ENCODE measurements at places on chromosomes 6 and 20.

DNA sequence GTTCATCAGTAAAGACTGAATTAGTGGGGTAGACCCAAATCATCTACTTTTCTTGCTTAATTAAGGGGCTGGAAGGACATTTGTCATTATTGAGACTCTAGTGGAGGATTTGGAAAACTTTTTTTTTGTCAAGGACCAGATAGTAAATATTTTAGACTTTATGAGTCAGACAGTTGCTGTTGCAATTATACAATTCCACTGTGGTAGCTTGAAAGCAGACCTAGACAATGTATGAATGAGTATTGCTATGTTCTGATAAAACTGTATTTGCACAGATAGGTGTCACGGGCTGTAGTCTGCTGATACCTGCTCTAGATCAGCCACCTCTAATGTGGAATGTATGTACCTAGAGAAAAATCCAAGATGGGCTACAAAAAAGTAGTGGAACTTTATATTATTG is 175.0 kb downstream of the CARMIL1 start:
- no peak for DNase-seq

GRCh38 chr6:36752187-36752885 is 54.7 kb downstream of the RAB44 start:
- no peak for DNase-seq

DNA sequence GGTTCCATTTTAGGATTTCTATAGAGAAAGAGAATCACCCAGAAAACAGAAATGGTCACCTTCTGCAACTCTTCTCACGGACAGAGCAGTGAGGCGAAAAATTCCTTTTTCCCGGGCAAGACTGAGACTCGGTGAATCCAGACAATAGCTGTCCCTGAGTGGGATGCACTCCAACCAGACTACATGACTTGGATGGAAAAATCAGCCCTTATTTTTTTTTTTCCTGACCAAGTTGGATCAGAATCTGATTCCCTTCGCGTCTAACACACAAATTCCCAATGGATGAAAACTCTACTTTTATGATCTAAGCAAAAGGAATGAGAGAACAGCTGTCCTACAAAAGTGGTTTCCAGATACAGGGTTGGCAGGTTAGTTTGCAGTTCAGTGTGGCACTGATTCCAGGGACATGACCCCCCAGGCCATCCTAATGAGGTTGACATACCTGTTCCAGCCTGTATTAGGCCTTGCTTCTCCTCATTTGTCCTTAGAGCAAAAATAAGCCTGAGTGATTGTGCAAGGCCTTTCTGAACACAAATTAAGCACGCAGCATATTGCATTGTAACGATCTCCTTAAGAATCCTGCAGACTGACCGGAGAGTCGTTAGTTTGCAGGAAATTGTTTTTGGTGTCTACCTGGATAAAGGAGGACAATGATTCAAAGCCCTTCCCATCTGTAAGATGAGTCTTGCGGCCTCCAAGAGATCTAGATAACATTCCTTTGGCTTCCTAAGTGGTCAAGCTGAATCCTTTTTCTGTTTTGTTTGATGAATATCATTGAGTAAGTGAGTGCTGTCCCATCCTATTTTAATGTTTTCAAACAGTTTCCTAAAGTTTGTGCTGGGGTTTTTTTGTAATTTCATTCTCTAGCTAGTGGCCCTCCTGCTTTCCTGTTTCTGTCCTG is 1.5 kb upstream of the NEDD9 start:
- no peak for DNase-seq

GRCh38 chr20:19478320-19478895 is 266.0 kb downstream of the SLC24A3 start:
- DNase-seq: no peak

GRCh38 chr20:57289391-57290177 is 23.1 kb upstream of the BMP7 start:
- no peak for DNase-seq

GRCh38 chr6:105835373-105835772 is 250.8 kb upstream of the PRDM1 start:
- DNase-seq: no peak

DNA sequence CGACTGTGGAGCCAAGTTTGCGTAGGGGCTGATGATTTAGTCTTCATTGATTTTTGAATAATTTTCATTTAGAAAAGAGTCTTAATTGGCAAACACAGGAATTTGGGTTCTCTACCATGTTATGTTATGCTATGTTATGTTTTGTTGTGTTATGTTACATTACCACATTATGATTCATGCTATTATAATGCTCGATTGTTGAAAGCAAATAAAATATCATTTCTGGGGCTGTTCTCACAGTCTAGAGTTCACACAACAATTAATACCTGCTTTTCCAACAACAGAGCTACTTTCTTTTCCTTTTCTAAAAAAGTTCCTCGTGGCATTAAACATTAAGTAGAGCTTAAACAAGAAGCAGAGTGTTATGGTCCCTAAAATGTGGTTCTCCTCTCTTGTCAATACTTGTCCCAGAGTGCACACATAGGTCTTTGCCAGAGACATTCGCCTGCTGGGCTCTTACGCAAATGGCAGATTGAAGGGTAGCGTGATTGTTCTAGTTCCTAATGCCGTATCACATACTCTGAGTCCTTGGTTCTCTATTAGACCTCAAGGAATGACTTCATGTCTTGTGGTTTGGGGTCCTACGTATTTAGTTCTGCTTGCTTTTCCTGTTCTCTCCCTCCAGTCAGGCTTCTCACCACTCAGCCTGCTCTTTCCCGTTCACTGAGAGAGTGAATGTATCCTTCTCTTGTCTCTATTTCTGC is 370.3 kb downstream of the CD109 start:
- DNase-seq: no peak

DNA sequence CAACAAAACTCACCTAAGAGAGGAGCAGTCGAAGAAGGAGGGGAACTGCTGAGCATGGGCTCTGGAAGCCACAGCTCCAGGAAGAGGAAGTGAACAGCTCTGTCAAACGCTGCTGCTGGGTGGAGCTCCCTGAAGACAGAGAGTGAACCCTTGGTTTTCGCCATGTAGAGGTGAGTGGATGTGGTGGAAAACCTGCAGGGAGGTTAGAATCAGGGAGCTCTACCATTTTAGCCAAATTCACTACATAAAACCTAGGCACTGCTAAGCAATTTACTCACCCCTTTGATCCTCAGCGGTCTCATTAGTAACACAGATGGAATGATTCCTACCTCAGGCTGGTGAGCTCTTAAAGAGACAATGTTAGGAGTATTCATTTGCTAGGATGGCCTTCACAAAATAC is 19.4 kb upstream of the TFAP2A start:
- DNase-seq: no peak

- no peak for DNase-seq
These were observed 6.0 kb downstream of the TOMM34 start for GRCh38 chr20:44954211-44954610.

- peak; percentile 1 for DNase-seq
These were observed 9.7 kb downstream of the NOL7 start for GRCh38 chr6:13624871-13625288.

DNA sequence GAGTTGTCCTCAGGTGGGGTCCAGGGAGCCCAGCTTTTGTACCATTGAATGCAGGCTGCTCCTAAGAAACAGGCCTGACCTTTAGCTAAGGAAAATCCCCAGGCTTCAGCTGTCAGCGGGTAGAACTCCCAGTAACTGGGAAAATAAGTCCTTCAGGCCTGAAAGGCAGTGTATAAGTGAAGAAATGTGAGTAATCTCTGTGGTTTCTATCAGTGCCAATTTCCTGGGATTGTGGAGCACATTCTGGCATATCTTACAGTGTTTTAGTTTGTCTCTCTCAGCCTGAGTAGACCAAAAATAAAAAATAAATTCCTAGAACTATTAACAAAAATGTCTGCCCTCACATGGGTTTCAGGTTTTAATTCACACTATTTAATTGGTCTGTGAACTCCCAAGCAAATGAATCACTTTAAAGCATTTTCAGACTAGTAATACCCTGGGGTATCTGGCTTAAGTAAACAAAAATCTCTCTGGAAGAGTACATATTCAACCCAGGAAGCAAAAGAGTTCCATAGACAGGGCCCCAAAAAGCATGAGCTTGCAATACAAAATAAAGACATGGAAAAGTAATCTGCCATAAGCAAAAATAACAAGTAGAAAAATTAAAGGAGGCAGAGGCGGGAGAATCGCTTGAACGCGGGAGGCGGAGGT is 566.2 kb upstream of the NOX3 start:
- DNase-seq: no peak

GRCh38 chr20:17972121-17972520 is 3.3 kb downstream of the MGME1 start:
- DNase-seq: no peak

DNA sequence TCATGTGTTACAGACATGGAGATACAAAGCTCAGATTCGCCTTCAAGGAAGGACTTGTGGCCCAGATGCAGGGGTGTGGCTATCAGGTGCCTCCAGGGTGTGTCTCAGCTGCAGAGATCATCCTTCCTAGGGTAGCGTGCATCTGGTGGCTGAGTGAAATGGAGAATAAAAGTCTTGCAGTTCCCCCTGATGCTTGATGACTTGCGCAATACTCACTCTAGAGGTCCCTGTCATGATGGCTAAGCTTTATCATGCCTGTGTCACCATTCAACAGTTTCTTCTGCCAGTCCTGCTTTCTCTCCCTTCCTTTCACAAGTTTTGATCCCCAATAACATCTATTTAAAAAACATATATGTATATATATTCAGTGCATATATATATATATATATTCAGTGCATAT is 228.1 kb downstream of the PAX1 start:
- no peak for DNase-seq

DNA sequence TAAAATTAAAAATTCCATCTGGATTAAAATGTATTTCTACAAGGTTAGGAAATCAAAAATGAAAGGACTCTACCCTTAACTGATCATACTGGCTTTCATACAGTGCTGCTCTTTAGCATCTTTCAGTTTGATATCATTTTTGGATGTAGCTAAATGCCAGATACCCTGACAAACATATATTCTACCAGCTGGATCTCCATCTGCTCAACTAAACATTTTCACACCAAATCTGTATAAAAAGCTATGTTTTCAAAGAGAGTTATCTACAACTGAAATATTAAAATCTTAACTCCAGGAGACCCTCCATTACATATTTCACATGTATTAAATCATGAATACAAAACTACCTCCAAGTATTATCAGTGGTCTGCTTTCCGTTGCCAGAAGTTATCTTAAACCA is 95.7 kb downstream of the EPHA7 start:
- DNase-seq: no peak

DNA sequence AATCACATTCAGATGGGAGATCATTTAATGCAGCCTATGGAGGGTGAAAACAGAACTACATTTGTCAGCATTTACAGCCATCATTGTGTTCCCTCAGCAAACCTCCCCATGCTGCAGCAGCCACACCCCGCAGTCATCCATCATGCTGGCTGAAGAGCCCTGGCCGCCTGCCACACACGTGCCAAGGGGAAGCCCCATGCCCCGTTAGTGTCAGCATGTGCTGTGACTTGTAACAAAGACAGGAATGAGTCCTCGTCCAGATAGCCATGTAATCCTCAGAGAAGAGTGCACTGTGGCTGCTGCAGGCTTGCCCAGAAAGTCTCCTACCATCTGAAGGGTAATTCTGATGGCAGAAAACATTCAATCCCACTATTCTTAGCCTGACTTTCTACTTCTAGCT is 1097.8 kb downstream of the KIF16B start:
- DNase-seq: peak; percentile 84

DNA sequence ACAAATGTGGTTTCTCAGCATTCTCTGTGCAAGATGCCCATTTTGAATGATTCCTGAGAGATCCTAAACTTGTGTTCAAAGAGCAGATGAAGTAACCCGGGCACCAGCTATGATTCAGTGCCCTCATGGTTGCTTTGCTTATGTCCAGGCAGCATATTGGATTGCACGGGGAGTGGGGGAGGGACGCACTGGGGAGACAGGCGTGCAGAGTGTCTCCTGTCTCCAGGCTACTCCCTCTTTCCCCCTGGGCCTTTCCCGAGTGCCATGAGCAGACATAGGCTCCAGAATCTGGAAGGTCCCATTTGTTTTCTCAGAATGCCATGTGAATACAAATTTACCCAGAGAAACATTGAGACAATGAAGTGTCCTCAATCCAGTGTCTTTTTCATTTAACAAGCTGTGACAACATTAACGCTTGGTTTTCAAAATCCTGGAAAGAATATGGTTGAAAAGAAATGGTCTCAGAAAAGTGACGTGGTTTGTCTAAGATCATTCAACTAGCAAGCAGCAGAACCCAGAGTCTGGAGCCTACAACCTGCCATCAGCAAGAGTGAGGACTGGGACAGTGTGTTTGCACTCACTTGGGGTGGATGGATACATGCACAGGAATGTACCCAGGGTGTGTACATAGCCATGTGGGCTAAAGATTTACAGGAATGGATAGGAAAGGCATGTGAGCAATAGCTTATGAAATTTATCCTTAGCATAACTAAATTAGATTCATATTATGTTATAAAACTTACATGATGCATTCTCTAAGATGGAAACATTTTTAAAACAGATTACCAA is 4.2 kb downstream of the SYNDIG1 start:
- DNase-seq: no peak
